T47D (cell line): ENCODE measurements at places on chromosomes 4 and X.

DNA sequence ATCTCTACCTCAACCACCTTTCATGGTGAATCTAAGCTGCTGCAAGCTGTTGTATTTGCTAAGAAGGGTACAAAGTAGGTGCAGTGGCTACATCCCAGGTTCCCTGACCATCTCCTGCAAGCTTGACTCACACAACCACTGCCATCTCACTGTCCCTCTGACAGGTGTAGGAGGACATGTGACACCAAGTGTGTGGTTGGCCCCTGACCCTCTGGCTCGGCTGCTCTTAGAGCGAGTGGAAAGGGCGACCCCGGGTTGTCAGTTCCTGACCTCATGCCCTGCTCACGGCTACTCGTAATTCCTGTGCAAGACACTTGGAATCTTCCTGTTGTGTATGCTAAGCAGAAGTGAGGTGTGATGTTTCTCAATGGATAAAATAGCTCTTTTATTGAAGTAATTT, 184.4 kb downstream of the DCLK2 start:
- DNase-seq: no peak

DNA sequence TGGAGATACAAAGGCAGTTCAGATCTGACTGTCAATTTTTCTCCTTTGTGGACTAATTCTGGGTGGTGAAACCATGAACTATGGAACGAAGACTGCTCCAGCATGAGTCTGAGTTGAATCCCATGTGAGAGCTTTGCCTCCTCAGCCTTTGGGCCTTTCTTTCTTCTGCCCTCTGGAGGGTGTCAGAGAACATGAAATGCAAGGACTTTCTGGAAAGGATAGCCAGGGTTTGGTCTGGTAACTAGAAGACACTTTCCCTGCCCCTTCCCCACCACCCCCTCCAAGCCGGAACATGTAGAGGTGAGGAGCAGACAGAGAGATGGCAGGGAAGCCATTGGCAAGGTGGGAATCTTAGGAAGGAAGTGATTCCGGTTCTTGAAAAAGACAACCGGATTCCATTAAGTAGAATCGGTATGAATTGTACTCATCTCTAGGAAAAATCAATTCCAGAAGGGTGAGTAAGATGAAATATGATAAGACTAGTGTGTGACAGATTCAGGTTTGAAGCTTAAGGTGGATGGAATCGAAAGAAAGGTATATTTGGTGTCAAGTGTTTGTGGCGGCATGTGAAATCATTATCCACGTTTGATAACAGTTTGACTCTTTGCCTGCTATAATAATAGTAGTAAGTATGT, 19.0 kb downstream of the FHL1 start:
- peak; percentile 36 for DNase-seq

DNA sequence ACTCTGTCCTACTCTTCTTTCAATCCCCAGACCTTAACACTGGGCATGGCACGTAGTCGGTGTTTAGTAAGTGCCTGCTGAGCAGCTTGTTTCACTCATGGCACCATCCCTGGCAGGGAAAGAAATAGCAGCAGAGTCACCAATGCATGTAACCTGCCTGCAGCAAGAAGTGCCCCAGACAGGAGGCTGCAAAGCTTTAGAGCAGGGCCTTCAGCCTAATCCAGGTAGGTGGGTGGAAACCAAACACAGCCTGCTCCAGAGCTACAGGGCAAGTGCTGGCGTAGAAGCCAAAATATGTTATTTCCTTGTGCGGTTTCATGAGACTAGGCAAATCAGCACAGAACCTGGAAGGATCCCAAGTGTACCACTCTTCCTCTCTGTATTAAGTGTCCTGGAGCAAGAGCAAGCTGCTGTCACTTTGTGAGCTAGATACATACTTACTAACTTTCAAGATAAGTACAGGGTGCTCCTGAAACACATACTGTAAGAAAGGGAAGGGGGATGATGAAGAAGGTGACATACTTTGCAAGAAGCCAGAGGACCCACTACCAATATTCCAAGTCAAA, 5.5 kb downstream of the PROM1 start:
- DNase-seq: peak; percentile 33

DNA sequence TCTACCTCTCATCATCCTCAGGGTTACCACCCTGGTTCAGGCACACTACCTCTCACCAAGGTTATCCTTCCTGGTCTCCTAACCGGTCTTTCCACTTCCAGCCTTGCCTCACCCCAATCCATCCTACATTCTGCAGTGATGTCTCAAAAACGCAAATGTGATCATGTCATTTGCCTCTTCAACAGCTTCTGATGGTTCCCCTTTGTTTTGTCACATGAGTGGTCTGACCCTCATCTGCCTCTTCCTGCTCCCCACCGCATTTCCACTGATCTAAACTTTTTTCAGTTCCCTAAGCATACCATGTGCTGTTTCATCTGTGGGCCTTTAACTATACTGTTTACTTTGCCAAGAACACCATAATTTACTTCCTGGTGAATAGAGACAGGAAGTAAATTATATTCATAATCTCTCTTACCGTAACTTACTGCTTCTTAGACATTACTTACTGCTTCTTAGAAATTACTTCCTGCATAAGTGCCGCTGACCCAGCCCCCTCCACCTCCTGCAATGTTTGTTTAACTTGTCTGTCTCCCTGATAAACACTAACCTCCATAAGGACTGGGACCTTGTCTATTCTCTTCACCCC, 27.1 kb upstream of the NSUN7 start:
- DNase-seq: peak; percentile 18

GRCh38 chr4:143524211-143524610, 10.7 kb downstream of the SMARCA5 start:
- DNase-seq: no peak

DNA sequence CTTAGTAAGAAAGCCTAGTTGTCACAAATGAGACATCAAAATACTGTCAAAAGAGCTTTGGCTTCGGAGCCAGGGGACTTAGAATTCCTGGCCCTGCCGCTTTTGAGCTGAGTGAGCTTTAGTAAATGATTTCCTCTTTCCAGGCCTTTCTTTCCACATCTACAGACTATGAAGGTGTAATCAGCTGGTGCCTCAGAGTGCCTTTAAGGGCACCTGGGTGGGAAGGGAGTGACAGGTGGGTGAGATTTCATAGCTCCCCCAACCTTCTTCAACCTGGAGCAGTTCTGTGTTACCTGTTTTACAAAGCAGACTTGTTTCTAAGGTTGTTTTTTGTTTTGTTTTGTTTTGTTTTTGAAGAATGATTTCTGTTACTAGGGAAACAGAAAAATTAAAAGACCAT, 154.7 kb upstream of the BOD1L1 start:
- no peak for DNase-seq

GRCh38 chr4:1347410-1347864, 429 bp downstream of the UVSSA start:
- peak; percentile 78 for DNase-seq

GRCh38 chr4:139913398-139913990, 240.5 kb downstream of the MAML3 start:
- no peak for DNase-seq

- DNase-seq: no peak
These were observed 30.4 kb upstream of the APELA start for GRCh38 chr4:164846566-164846965.

DNA sequence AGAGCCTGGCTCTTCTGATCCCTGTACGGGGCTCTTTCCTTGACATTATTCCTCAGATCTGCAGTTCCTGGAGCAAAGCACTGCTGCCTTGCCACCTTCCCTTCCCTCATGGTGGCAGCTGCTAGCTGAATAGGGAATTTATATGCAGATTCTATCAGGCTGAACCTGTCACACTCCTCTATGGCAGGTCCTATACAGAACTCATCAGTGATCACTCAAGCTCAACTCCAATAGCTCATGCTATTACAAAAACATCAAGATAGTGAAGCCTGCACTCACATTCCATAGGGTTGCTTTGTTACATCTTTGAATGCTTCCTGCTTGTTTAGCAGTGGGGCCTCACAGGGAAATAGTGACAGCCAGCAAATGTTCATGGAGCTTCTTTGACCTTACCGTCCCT, 71.7 kb downstream of the SLC2A9 start:
- DNase-seq: no peak

- no peak for DNase-seq
These were observed 215.3 kb upstream of the ANXA3 start for GRCh38 chr4:78336093-78336943.

DNA sequence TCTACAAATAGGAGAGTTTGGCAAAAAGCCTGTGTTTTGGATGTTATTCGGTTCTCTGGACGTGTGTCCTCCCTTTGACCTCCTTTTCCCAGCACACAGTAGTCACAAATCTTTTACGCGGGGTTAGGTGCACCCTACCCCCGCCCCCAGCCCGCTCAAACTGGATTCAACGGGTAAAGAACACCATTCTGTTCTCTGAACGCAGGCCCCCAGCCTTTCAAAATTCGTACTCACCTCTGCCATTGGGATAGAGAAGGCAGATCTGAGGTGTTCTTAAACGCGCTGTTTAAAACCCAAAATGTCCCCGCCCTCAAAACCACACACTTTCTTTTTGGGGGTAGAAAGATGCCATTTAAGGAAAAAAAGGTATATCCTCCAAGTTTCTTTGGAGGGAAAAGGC, 2.7 kb downstream of the LEF1 start:
- DNase-seq: no peak

GRCh38 chrX:1453951-1454785, 1.5 kb upstream of the ASMTL start:
- peak; percentile 44 for DNase-seq
